ENCODE measurements at places on chromosomes 4 and X.

- no peak for DNase-seq
Observed at GRCh38 chrX:51257490-51257889, 75.1 kb upstream of the NUDT10 start.

GRCh38 chrX:29422034-29422433 is 793.3 kb upstream of the MAGEB2 start:
- DNase-seq = no peak

GRCh38 chr4:158826057-158826456 is 57.2 kb downstream of the FNIP2 start:
- no peak for DNase-seq

GRCh38 chr4:32196950-32197688 is 1477.0 kb downstream of the PCDH7 start:
- no peak for DNase-seq

DNA sequence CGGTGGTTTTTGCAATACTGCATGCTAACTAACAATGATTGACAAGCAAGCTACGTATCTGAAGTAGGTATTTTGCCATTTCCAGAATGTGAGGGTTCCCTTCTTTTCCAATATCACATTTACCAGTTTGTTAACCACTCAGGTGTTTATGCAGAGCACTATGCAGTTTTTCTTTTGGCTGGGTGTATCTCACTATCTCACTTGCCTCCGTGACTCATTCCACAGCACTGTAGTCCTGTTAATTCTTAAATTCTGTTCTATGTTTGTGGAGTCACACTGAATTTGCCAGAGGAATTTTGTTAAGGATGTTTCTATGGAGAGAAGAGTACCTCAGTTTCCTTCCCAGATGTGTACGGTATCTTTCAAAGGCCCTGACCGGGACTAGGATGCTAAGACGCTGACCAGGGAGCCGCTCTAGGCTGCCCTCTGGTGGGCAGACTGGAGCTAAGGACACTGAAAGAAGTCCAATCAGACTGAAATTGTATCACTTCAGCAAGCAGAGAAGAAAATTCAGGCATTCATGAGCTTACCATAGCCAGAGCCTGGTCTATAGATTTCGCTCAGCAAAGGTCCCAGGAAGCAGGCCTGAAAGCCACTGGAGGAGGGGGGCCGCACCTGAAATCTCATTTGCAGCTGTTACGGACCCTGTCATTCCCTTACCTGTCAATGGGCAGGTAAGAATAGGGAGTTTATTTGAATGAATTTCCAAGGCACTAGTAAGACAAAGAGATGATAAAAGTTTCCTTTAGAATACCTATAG is 388.4 kb upstream of the SPOCK3 start:
- no peak for DNase-seq

DNA sequence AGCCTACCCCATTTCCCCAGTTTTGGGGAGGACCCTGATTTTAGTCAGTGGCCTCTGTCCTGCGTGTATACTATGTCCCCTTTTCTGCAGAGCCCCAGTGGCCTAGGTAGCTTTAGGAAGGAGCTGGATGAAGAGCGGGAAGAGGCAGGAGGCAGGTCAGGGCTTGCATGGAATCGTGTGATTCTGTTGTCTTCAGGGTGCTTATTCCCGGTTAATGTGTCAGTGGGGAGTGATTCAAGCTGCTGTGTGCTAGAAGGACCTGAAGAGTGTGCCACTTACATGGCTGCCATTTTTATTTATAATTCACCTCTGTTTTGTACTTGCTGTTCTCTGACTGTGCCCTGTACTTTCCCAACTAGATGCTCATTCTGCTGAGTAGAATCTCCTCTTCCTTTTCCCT is 127.3 kb upstream of the AMOT start:
- no peak for DNase-seq

- no peak for DNase-seq
Observed at GRCh38 chrX:39050427-39050826, 249.2 kb downstream of the MID1IP1 start.
